ENCODE measurements at places on chromosomes 3 and 15.

- no peak for DNase-seq
These were observed 39.3 kb downstream of the P3H2 start for GRCh38 chr3:190081389-190081788.

DNA sequence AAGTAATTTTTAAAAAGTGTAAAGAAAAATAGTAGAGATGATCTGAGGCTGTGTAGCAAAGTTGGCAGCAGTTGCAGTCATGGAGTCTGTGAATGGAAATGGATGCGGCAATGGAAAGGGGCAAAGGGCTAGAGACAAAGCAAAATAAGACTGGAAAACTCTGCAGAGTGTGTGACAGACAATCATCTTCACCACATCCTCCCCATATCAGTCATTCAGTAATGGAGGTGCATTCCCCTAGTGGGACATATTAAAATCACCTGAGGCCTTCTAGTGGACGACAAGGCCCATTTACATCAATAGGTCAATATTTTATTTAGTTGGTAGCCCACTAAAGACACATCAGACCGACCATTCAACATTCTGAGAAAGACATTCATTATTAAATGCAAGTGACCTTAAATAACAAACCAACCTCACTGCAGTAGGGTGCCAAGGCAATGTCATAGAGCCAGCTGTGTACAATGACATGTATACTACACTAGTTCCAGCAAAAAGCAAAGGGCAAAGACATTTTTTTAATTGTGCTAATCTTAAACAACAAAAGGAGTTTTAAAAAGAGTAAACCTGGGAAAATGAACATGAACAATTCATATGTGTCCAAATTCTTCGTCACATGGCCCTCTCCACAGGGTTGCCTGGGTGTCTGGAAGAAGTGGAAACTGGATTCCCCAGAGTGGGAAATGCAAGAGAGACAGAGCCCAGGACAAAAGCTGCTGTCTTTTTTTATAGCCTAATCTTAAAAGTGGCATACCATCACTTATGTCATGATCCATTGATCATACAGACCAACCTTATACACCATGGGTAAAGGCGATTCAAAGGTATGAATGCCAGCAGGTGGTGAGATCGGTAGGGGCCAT is 15.6 kb upstream of the RAP2B start:
- no peak for DNase-seq

DNA sequence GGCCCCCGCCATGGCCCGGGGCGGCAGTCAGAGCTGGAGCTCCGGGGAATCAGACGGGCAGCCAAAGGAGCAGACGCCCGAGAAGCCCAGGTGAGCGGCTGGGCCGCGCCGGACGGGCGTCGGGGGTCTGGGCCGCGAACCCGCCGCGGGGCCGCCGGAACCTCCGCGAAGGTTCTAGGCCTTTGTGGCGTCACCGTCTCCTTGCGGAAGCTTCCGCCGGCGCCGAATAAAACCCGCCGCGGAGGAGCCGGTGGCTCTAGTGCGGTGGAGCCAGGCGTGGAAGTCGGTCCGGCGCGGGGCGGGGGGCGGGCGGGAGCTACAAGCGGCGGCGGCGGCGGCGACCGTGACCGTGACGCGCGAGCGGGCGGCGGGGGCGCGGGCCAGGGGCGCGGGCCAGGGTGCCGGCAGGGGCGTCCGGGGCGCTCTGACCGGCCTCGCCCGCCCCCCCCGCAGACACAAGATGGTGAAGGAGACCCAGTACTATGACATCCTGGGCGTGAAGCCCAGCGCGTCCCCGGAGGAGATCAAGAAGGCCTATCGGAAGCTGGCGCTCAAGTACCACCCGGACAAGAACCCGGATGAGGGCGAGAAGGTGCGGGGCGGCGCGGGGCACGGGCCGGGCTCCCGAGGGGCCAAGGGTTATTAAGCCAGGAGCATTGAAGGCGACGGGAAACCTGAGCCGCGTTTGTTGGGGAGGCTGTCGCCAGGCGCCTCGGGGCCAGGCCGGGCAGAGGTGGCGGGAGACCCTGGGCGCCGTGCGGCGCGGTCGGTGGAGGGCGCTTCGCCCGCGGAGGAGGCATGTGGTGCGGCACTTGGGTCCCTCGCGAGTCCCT is at the start of gene DNAJA4:
Gene DNAJA4, plus strand, starts transcription at position 259 of the 833 bp plus-strand sequence. Its CDS starts 202 bp downstream, at position 461.
- no peak for DNase-seq

DNA sequence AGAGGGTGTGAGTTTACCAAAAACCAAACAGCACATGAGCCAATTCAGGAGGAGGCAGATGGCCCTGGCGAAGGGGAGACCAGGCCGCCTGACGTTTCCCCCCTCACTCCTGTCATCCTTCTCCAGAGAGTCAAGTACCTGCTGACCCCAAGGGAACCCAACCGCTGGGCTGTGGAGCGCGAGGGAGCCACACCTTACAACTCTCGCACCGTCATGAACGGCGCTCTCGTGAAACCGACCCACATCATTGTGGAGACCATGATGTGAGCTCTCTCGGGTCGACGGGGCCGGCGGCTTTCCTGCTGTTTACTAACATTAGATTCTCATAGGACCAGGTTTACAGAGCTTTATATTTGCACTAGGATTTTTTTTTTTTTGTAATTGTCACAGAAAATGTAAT is 55.4 kb downstream of the GRIP2 start:
- no peak for DNase-seq

GRCh38 chr3:25294169-25294805 is 133.8 kb upstream of the RARB start:
- DNase-seq = no peak

GRCh38 chr15:63353887-63354286 is 27.8 kb downstream of the CA12 start:
- DNase-seq = no peak

- DNase-seq = no peak
These were observed 32.9 kb downstream of the GJD2 start for GRCh38 chr15:34721802-34722438.

DNA sequence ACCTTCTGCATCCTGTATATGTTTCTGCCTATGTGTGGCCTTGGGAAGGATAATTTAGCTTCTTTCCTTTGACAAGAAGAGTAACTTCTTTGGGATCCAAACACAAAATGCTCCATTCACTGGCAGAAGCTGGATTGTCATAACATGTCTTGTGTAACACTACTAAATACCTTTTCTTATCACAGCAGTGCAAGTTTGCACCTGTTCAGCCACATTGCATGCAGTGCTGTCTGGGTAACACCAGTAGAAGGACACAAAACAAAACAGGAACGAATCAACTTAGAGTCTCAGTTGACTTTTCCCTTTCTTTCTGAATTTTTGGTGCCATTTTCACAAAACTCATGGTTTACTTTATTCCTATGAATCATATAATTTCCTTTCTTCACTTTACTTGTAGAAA is 43.6 kb upstream of the TNIK start:
- no peak for DNase-seq

DNA sequence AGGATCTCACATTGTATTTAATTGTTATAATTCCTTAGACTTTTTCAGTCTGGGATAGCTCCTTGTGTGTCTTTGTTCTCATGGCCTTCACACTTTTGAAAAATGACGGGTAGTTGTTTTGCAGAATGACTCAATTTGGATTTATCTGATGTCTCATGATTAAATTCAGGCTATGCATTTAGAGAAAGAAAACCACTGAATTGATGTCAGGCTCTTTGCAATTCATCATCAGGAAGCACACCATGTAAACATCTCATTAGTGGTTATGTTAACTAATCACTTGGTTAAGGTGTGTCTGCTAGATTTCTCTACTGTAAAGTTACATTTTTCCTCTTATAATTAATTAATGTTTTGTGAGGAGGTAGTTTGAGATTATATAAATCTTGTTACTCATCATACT is 8.0 kb upstream of the SLC22A13 start:
- DNase-seq = no peak

DNA sequence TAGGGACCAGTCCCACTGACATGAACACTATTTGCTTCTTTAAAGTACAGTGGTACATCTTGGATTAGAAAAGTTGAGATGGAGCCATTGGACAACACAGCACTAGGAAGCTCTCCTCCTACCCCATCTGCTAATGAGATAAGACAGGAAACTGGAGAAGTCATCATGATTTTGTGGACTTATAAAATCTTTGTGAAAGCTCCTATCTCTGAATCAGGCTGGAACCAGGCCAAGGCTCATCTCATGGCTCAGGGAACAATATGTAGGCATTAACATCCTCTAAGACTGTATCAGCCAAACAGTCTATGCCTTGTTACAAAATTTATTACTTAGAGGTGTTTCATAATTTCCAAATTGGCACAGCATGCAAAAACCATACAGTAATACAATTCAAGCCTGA is 84.1 kb downstream of the BOC start:
- no peak for DNase-seq

DNA sequence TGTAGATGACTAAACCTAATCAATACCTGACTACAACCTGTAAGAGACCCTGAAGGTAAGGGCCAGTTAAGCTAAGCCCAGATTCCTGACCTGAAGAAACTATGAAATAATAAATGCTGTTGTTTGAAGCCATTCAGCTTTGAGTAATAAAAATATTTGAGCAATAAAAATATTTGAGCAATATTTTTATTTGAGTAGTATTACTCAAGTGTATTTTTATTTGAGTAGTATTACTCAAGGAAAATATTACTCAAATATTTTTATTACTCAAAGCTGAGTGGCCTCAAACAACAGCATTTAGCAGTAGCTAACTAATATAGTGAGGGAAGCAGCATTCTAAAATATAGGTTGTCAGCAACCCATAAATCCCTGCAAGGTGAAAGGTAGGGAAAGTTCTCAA is 143.8 kb upstream of the RARB start:
- no peak for DNase-seq

GRCh38 chr15:74787251-74788041 is 5.6 kb downstream of the CSK start:
- no peak for DNase-seq

DNA sequence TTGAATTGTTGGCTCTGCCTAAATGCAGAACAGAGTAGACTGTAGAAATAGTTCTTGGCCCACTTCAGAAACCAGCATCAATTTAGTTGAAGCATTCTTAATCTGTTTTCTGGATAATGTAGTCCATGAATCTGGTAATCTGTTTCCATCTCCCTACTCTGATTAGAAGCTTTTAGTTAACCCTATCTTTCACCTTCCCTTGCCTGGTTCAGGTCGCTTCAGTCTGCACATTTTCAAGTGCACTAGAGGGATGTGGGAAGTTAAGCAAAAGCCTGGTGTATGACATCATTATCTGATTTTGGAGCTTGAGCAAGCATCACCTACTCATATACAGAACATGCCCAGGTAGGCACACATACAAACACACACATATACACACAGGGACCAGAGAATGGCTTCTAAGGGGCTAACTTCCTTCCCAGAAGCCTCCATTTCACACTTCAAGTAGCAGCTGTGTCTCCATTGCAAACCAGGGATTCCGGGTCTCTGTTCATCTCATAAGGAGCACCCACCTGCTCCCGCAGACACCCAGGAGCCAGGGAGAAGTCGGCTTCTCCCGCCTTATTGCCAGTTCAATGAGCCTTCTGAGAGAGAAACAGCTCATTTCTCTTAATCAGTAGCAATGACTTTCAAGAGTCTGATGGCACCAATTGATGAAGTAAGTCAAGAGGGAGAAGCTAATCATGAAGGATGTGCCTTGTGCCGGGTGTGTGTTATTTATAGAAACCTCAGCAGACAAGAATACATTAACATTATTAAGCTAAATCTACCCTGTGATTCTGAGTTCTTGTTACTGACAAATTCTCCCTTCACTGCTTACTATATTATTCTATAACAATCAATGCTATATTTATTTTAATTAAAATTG is 347.9 kb upstream of the STAC start:
- no peak for DNase-seq

GRCh38 chr3:36907911-36908646 is 36.8 kb downstream of the TRANK1 start:
- DNase-seq = no peak

- DNase-seq = no peak
These were observed 36.0 kb downstream of the THBS1 start for GRCh38 chr15:39616731-39617455.

DNA sequence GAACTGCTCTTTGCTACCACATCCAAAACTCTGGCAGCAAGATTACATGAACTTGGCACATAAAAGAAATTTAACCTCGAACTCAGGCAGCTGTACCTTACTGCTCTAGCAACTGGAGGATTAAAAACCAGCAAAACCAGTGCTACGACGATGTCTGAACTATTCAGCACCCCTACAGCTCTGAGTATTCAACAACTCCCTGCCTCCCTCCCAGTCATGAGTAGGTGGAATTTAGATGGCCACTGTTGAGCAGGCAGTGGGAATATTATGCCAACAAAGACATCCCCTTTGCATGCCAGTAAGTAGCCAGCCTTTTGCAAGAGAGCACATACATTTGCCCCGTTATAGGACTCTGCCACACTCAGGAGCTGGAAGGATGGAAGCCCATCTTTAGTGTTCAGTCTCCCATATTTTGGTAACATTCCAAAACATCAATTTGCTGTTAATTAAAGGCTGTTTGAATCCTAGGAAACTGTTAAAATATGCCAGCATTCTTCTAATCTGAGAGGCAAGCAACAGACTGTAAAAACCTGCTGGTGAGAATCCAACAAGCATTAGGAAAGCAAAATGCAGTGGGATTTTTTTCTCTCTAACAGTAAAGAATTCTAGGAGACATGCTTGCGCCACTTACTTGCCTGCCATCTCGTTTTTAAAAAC is 85.4 kb downstream of the ZNF385D start:
- no peak for DNase-seq

DNA sequence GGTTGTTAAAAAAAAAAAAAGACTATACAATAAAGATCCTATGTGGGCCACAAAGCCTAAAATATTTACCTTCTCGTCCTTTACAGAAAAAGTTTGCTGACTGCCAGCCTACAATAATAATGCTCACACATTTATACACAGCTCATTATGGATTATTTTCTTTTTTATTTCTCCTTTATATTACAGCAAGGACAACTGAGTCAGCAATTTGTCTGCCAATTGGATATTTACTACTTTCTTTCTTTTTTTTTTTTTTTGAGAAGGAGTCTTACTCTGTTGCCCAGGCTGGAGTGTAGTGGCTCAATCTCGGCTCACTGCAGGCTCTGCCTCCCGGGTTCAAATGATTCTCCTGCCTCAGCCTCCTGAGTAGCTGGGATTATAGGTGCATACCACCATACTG is 142.2 kb downstream of the EBLN2 start:
- no peak for DNase-seq

Measured in HS-27A (cell line).